ENCODE measurements at places on chromosomes 12 and 14.
A peak's percentile ranks its signal among the peaks of the same experiment; 100 is the strongest.

GRCh38 chr14:54570047-54570446 lies 3.1 kb downstream of the SAMD4A start:
- no peak for DNase-seq

DNA sequence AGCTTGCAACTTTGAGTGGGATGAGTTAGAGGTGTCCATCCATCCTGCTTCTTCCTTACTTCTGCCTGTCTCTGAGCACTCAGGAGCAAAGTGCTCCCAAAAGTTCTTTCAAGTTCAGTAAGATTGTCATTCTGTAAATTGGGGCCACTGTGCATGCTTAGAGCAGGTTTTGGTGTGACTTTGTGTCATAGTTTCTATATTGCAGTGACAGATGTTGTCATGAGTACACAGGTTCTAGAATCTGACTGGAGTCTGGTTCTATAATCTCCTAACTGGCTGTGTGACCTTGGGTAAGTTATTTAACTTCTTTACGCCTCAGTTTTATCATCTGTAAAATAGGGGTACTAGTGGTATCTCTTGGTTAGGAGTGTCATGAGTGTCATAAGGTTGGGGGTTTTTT lies 202.7 kb upstream of the BCL2L14 start:
- DNase-seq = no peak

DNA sequence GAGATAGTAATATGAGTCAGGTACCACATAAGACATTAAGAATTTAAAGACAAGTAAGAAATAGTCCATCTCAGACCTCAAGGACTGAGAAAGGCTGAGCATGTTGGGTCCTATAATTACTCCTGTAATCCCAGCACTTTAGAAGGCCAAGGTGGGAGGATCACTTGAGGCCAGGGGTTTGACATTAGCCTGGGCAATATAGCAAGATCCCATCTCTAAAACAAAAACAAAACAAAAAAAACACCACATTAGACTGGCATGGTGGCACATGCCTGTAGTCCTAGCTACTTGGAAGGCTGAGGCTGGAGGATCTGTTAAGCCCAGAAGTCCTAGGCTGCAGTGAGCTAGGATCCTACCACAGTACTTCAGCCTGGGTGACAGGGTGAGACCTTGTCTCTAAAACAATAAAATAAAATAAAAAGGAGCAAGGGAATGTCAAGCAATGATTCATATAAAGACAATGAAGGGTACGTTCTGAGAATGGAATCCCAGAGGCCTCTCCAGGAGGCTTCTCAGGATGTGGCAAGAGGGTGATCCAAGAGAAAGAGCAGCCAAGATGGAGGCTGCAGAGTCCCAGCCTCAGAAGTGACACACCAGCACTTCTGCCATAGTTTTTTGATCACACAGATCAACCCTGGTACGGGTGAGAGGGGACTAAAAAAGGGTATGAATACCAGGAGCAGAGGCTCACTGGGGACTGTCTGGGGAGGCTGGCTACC lies 206.4 kb downstream of the CRADD start:
- no peak for DNase-seq

- no peak for DNase-seq
These were observed 15.0 kb downstream of the SRP54 start for GRCh38 chr14:34997762-34998161.

DNA sequence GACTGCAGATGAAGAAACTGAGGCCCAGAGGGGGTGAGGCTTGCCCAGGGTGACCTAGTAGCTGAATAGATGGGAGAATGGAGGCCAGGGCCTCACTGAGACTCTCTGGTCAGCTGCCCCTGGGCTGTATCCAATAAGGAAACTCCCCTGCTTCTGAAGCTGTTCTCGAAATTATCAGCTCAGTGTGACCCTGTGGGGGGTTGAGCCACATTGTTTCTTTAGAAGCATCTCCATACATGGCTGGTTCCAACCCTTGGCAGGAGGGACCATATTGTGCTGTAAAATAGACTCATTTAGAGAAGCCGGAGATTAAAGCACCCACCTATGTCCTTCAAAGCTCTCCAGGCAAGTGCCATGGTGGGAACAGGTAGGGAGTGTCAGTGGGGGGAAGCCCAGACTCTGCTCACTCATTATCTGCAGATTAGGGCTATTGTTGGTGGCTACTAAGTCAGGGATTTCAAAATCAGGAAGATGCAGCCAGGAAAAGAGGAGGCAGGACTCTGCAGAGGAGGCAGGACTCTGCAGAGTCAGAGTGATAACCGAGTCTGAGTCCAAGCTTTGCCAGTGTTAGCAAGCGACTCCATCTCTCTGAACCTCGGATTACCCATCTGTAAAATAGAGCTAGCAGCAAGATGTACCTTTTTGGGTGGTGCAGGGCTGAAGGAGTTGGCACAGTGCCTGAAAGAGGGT lies 3.5 kb downstream of the SERPINA5 start:
- DNase-seq = no peak

DNA sequence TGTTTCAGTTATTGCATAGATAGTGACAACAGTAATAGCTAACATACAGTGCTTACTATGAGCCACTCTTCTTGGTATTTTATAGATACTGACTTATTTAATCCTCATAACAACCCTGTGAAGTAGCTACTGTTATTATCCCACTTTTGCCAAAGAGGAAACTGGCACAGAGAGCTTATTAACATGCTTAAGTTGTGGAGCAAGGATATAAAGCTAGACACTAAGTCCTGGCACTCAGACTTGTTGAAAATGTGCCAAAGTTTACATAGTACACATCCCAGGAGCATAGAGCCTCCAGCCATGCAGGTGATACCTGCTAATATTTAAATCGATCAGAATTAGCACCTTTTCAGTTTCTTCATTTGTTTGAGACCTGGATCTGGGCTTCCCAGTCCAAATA lies 41.8 kb downstream of the VEZT start:
- no peak for DNase-seq

DNA sequence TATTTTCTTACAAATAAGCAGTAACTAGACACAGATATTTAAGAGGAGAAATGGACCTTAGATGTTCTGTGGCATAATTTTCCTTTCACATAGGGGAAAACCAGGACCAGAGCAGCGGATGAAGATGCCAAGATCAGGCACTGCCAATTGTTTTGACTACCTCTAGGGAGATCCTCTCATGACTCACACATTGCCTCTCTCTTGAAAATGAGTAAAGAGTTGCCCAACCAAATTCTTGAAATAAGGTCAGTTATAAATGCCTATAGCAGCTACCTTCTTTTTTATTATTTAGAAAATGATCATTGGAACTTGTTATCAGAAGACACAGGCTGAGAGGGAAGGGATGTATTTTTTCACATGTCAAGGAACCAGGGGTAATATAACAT lies 263.4 kb upstream of the PLEKHG7 start:
- DNase-seq = no peak

DNA sequence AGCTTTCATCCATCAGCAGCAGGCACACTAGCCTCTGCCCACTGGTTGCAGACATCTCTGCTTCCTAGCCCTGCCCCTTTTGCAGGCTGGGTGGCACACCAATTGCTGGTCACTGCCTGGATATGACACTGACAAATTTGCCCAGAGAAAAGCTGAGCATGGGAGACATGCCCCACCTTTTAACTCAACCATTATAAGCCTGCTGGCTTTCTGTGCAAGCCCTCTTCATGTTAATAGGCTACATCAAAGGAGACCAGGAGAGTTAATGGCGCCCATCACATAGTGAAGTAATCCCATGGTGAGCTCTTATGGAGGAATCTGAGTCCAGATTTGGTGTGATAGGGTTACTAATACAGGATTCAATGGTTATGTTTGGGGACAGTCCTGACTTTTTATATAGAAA lies 139.2 kb downstream of the KICS2 start:
- DNase-seq = no peak

DNA sequence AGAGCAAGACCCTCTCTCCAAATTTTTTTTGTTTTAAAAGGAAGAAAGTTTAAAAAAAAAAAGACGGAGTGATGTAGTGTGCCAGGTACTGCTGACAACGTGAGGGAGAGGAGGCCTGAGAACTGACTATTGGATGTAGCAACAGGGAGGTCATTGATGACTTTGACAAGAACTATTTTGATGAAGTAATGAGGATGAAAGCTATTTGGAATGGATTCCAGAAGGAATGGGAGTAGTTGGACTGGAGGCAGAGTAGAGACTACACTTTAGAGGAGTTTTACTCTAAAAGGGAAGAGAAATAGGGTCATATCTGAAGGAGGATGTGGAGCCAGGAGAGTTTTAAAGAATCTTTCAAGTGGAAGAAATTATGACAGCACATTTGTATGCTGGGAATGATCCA lies 27.8 kb upstream of the SLC38A2 start:
- no peak for DNase-seq

DNA sequence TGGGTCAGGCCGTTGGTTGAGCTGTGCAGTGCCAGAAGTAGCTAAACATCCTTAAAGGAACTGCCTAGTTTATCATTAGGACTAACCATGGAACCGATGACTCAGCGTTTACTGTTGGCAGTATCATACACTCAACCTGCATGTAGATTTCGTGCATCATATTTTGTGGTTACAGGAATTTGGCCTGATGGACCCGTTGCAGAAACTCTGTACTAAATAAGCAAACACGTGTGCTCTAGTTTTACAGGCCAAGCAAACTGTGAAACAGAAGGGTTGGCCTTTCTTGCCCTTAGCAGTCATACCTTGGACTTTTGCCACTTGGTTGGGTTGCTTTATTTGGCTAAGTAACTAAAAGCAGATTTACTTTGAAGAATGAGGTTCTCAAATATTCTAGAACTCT lies 35.6 kb downstream of the DGLUCY start:
- no peak for DNase-seq

DNA sequence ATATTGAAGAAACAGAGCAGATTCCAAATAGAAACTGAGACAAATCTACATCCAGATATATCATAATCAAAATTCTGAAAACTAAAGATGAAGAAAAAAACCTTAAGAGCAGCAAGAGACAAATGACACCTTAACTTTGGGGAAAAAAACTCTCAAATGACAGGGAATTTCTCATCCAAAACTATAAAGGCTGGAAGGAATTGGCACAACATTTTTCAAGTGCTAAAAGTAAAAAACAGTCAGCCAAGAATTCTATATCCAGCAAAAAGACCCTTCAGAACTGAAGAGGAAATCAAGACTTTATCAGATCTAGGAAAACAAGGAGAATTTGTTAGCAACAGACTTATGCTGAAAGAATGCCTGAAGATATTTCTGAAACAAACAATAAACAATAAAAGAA lies 90.3 kb upstream of the RASSF8 start:
- DNase-seq = no peak

- no peak for DNase-seq
These were observed 17.1 kb upstream of the VDR start for GRCh38 chr12:47921907-47922306.

GRCh38 chr12:65728848-65729793 lies 95.2 kb upstream of the HMGA2 start:
- DNase-seq = peak; percentile 3

GRCh38 chr12:12954356-12954755 lies 2.4 kb upstream of the GPRC5D start:
- no peak for DNase-seq

- no peak for DNase-seq
These were observed 34.1 kb downstream of the RAD51B start for GRCh38 chr14:67853715-67854114.

DNA sequence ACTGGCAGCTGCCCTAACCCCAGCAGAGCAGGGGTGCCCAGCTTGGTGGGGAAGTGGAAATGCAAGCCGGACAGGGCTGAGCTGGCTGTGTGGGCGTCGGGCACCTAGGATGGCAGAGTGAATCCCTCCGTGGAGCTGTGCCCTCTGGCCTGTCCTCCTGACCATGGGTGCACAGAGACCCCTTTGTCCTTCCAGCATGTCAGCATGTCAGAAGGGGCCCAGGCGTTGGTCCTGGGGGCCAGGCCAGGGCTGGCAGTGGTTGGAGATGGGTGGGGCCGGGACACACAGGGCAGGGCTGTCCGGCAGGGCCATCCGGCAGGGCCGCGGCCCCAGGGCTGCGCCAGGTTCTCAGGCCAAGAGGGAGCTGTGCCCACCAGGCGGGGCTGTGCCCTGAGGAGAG lies 8.8 kb upstream of the TEX22 start:
- DNase-seq = no peak

DNA sequence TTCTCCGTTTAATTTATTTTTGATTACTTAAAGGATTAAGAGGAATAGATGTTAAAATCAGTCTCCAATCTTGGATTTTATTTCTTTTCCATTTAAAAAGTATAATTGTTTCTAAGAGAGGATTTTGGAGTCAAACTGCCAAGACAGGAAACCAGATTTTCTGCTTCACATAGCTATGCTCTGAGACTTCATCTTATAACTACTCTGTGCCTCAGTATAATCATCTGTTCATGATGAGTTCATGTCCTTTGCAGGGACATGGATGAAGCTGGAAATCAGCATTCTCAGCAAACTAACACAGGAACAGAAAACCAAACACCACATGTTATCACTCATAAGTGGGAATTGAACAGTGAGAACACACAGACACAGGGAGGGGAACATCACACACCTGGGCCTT lies 9.0 kb upstream of the TAS2R31 start:
- no peak for DNase-seq

- DNase-seq = no peak
These were observed 151.3 kb upstream of the DCN start for GRCh38 chr12:91333966-91334365.

GRCh38 chr12:66829660-66830325 lies 150.9 kb upstream of the GRIP1 start:
- DNase-seq = no peak

- no peak for DNase-seq
These were observed 9.6 kb downstream of the TBX5 start for GRCh38 chr12:114396153-114396868.

DNA sequence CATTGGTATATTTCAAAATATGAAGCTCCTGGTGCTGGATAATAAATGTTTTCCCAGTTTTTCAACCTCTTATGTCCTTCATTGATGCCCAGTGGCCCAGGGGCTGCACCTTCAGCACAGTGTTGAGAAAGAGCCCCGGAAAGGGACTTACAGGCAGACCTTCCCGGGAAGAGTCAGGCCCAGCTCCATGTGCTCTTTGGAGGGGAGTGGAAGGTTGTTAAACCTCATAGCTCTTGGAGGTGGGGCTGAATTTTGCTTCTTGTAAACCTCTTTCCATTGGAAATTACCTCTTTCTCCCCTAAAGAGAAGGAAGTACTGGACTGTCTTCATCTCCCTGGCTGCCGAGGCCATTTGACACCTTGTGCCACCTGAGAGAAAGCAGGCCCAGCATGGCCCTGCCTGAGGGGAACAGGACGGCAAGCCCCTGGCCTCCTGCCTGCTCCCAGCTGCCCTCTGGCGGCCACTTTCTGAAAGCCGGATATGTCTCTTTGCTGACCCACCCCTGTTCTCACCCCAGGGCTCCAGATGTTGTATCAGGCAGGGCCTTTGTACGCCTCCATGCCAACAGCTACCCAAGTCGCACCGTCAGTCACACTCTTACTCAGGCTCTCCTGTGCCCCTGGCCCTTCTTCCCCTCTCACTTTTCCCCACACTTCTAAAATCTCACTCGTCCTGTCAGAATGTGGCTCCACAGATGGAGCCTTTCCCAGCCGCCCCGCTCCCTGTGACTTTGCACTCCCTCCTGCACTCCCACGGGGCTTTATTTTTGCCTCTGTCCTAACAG lies 43.0 kb downstream of the EVL start:
- DNase-seq = peak; percentile 95

GRCh38 chr14:79656056-79656455 lies 555.2 kb downstream of the DIO2 start:
- DNase-seq = no peak
